ENCODE measurements at places on chromosomes 7 and 10.

GRCh38 chr10:76899490-76899889 is 738.1 kb downstream of the KCNMA1 start:
- peak; percentile 71 for DNase-seq

- DNase-seq = no peak
Observed at GRCh38 chr7:7889791-7890568, 78.6 kb upstream of the GLCCI1 start.

- DNase-seq = peak; percentile 4
Observed at GRCh38 chr10:111158595-111158994, 81.8 kb downstream of the ADRA2A start.

- no peak for DNase-seq
Observed at GRCh38 chr7:155009570-155010157, 6.7 kb upstream of the PAXIP1 start.

DNA sequence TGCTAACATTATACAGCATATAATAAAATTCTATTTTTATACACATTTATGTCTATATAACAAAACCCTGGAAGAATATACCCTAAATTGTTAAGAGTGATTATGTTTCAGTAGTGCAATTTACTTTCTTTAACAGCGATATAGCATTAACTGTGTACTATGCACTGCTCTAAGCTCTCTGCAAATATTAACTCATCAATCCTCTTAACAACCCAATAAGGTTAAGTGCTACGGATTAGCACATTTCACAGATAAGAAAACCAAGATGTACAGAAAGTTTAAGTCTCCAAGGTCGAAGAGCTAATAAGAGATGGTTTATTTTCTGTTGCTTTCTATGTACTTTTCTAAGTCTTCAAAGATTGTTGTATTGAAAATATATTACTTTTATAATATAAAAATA is 95.8 kb downstream of the SEMA3C start:
- DNase-seq = no peak

GRCh38 chr7:17746020-17746530 is 194.2 kb downstream of the SNX13 start:
- no peak for DNase-seq

- DNase-seq = no peak
Observed at GRCh38 chr10:61898435-61898778, 3.1 kb upstream of the ARID5B start.

- DNase-seq = peak; percentile 45
Observed at GRCh38 chr10:17181751-17182150, 19.7 kb downstream of the TRDMT1 start.

- DNase-seq = peak; percentile 15
Observed at GRCh38 chr10:65416094-65416493, 1509.7 kb upstream of the LRRTM3 start.

DNA sequence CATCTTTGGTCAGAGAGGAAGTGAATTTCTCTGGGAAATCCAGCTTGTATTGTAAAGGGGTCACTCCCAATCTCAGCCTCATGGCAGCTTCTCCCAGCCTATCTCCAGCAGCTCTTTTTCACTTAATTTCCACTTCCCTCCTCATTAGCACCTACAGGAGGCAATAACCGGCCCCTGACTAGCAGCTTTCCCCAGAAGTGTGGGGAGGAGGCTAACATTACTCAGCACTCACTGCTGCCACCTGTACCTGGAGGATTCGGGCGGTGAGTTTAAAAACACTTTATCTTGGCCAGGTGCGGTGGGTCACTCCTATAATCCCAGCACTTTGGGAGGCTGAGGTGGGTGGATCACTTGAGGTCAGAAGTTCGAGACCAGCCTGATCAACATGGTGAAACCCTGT is 3.8 kb downstream of the NODAL start:
- DNase-seq = no peak

- DNase-seq = no peak
Observed at GRCh38 chr10:111316722-111317212, 239.9 kb downstream of the ADRA2A start.

GRCh38 chr7:50822110-50822509 is 39.4 kb upstream of the GRB10 start:
- no peak for DNase-seq

GRCh38 chr10:95601116-95601719 is 40.0 kb upstream of the SORBS1 start:
- peak; percentile 80 for DNase-seq

DNA sequence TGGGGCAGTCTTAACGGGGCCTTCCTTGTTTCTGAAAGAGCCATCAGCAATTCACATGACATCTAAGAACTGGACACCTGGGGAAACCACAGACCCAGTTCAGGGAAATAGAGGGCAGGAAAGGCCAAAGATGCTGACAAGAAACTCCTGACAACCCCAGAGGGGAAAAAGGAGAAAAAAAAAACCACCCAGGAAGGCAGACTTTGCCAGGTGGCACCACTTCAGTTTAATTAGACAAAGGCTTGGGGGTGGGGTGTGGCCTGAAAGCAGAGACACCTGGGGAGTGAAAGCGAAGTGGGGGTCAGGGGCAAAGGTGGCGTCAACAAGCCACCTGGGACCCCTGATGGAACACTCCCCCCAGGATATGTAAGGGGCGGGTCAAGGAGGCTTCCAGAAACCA is 53.6 kb downstream of the RAB11FIP2 start:
- no peak for DNase-seq

DNA sequence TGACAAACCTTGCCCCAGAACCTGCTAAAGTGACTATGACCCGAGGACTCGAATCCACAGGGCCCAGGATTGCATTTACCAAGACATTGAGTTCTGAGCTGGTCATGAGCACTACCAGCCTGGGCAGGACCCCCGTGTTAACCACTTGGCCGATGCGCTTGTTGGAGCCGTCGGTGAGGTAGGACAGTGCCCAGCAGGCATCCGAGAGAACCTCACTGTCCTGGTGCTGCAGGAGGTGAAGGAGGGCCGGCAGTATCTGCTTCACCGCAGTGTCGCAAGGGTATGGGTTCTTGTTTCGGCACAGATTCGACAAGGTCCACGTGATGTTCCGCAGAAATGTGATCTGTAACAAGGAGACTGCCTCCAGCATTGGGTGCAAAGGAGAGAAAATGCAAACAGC is 19.7 kb downstream of the KPNA7 start:
- DNase-seq = no peak

DNA sequence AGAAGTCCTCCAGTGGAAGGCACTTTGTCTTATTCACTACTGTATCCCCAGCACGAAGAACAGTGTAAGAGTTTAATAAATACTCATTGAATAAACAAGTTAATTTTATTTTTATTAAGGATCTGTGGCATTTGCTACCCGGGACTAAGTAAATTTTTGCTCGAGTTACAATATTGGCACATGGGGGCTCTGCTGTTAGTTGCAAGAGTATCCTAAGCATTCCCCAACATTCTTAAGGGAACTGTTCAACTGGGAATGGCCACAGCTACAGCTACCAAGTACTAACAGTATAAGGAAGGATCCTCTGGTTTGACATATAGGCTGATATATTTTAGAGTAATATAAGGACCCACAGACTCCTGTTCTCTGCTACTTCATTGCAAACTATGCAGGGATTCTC is 8.7 kb upstream of the LRRTM3 start:
- DNase-seq = no peak

GRCh38 chr10:50593523-50594376 is 30.0 kb downstream of the SGMS1 start:
- peak; percentile 75 for DNase-seq

DNA sequence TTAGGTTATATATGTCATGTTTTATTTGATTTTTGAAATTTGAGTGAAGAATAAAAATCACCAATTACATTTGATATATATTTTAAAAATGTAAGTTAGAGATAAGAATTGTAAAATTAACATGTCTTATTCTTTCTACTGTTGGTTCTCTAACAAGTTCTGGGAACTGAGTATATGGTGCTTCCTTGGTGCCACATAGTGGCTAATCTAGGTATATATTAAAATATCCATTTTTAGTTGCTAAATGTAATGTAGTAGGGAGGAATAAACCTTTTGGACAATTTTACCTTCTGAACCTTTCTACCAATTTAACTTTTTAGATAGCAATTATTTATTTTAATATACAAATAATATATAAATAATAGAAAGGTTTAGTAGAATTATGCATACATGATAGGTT is 17.5 kb downstream of the CFAP69 start:
- peak; percentile 47 for DNase-seq

- no peak for DNase-seq
Observed at GRCh38 chr7:125468855-125469174, 539.2 kb upstream of the POT1 start.

DNA sequence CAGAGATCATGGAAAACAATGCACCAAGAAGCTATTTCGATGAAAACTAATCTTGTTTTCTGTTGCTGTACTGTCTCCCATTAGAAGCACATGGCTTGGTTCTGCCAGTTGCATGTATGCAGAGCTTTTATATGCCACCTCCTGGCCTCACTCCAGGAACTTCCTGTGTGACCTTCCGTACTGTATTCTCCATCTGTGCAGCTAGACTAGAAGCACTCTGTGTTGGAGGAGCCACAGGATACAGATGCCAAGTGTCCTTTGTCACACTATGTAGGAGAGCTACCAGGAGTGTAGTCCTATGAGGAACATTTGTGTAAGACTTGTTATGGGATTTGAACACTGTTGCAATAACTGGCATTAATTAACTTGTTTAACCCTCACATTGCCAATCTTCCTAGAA is 503.5 kb upstream of the TPK1 start:
- DNase-seq = no peak

DNA sequence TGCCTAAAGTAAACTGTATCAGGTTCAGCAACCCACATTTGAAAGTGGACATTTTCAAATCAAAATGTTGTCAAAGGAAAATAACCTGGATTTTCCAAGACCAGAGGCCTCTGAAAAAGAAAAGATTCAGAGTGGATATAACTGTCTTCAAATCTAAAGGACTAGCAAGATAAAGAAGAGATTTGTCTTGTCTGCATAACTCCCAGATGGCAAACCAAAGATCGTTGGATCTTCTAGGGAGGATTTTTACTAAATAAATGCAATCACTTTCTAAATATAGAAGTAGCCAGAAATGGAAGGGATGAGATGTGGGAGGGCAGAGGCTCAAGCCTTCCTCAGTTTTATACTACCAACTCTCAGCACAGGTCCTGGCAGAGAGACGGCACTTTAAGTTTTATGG is 39.0 kb downstream of the CABCOCO1 start:
- no peak for DNase-seq

- peak; percentile 9 for DNase-seq
Observed at GRCh38 chr7:114823290-114823689, 98.6 kb upstream of the MDFIC start.

DNA sequence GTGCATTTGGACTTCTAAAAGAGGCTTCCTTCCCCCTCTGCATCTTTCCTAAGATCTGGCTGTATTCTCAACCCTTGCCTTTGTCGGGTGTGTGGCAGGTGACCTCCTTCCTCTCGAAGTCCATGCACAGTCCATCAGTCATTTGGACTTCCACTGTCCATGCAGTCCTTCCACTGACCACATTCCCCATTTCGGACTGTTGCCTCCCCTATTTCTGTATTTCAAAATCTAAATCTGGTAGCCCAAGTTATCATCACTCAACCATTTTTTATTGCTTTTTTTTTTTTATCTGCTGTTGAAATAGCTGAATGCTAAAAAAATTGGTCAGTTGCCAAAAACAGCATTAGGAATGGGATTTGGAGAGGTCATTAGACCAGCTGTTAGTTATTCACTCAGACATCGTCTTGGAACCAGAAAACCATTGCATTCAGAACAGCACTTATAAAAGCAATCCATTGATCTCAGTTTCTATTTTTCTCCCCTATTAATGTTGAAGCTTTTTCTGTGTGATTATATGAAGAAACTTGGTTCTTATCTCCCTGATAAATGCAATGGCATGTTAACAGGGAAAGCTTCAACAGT is 575.6 kb downstream of the KIF20B start:
- DNase-seq = peak; percentile 40

DNA sequence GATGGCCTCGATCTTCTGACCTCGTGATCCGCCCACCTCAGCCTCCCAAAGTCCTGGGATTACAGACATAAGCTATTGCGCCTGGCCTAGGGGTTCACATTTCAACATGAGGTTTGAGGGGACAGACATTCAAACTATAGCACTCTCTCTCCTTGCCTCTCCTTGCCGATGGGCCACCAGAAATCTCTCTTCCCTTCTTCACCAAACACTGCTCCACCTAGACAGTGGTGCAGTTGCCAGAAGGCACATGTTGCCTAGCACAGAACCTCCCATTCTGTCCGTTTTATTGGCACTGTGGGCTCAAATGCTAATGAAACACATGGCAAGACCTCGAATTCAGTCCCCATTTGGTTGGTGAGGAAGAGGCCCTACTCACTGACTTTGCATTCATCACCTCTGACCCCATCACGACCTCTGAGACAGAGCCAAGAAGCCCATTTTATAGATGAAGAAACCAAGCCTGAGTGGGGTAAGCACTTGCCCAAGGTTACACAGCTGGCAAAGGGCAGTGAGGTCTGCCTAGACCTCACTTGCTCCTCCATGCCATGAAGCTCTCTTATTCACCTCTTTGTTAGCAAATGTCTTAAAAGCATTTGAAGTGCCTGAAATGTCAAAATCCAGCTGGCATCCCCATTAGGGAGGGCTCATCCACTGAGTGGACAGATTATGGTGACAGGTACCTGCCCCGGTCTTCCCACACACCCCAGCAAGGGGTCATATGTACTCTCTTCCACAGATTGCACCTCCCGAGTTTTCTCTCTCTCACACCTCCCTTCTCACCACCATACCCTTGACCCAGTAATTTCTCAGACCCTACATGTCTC is 34.0 kb downstream of the GPRIN2 start:
- no peak for DNase-seq

- DNase-seq = peak; percentile 10
Observed at GRCh38 chr10:122293961-122294380, 22.9 kb downstream of the BTBD16 start.
